ENCODE measurements at places on chromosomes 7 and 10.

- peak; percentile 92 for DNase-seq
Observed at GRCh38 chr7:132402751-132403245, 173.5 kb downstream of the PLXNA4 start.

GRCh38 chr10:122333037-122333436 is 41.5 kb upstream of the PLEKHA1 start:
- DNase-seq: no peak

DNA sequence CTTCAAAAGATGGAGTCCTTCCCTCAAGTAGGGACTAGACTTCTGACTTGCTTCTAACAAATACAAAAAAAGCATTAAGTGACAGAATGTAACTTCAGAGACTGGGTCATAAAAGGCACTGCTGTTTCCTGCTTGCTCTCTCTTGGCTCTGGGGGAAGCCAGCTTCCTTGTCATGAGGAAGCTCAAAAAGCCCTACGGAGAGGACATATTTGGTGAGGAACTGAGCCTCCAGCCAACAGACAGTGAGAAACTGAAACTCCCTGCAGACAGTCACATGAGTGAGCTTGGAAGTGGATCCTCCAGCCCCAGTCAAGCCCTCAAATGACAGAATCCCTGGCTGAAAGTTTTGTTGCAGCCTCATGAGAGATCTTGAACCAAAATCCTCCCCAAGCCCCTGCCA is 26.3 kb upstream of the SLC35G1 start:
- no peak for DNase-seq

GRCh38 chr7:117127585-117128168 is 174.4 kb downstream of the ST7 start:
- DNase-seq: peak; percentile 73

GRCh38 chr10:65684896-65685295 is 1240.9 kb upstream of the LRRTM3 start:
- no peak for DNase-seq

- DNase-seq: no peak
Observed at GRCh38 chr10:124728071-124728829, 15.9 kb downstream of the FAM53B start.

DNA sequence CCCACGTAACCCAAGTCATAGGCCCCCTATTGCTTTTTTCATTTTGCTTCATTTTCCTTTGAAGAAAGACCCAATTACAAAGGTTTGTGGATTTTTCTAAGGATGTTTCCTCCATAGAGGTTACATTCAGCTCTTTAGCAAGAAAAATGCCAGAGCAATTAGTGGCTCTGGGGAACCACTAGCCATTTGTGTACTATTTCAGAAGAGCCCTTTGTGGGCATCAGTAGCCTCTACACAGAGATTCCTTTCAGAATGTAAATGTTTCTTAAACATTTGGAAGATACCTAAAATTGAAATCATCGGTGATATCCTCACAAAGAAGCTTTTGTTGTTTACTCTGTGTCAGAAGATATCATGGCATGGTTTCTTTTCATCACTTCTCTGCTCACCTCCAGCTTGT is 291.0 kb upstream of the KMT2E start:
- DNase-seq: no peak

DNA sequence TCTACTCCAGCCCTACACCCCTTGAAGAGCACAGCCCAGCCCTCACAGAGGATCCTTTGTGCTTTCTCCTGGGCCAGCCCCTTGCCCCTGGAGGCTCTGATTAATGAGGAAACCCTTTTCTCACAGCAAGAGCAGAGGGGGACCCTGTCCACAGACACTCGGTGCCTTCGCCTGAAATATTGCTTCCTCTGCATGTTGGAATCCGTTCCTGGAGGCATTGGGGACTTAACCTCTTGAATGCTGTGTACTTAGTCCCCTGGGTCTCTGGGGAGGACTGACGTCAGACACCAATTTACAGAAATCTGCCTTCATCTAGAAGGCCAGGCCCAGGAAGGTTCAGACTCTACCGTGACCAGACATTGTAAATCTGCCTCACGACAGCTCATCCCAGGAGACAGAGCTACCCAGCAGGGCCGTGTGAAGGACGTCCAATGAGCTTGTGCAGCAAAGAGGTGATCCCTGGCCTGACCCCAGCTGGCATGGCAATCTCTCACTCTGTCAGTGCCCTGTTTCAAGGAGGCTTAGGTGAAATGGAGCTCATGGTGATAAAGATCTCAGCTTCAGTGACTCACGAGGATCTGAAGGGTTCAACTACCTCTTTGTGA is 8.1 kb upstream of the TMEM72 start:
- DNase-seq: no peak

DNA sequence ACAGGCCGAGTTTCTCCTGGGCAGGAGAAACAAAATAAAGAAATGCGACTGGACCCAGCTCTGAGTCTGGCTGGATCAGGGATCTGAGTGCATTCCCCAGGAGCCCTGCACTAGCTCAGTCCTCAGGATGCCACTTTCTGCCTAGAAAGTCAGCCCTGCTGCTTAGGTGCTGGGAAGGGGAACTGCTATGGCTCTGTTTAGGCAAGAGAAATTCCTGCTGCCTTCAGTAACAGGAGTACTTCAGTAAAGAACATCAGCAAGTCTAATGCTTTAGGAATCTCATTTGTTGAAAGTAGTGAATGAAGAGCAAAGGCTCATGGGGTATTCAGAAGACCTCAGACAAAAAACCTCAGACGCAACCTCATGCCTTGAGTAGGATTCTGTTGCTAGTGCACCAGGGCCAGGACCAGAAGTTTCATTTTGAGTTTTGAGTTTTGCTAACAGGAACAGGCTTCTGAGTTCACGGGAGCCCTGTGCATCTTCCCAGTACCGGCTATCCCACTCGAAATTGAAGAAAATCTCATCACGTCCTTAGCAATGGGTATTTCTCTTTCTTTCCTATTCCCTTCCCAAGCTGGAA is 170.8 kb upstream of the CDCA7L start:
- DNase-seq: no peak
